ENCODE measurements at places on chromosomes 12 and 14. TPM values are rescaled to one million over a fixed set of nuclear protein-coding genes. Genes with fewer than 3 reads are reported as not detected.

Gene ZNF26
- polyA plus RNA-seq: 4.5 TPM

Gene GALNT9
- polyA plus RNA-seq: 0.04 TPM

Gene DLGAP5
- 9.0 TPM for polyA plus RNA-seq

Gene B3GNT4
- 0.12 TPM for polyA plus RNA-seq

Gene OR4M1
- not detected for polyA plus RNA-seq

Gene FERMT2
- polyA plus RNA-seq: 485 TPM

Gene PPFIA2
- polyA plus RNA-seq: 0.20 TPM

Gene GALNT8
- not detected for polyA plus RNA-seq

Gene METTL17
- 62.7 TPM for polyA plus RNA-seq

Gene MIP
- not detected for polyA plus RNA-seq

Gene ANO2
- polyA plus RNA-seq: not detected

Gene CIROP
- 0.07 TPM for polyA plus RNA-seq

Gene ARL6IP4
- 209 TPM for polyA plus RNA-seq

Gene ANO4
- polyA plus RNA-seq: 7.5 TPM

Gene TPPP2
- polyA plus RNA-seq: not detected

Gene SMIM10L1
- 6.4 TPM for polyA plus RNA-seq

Gene GRIP1
- polyA plus RNA-seq: not detected

Gene RD3L
- polyA plus RNA-seq: not detected

Gene PRKAB1
- 33.8 TPM for polyA plus RNA-seq

Gene ASIC1
- polyA plus RNA-seq: 10.2 TPM

Gene FIGNL2
- polyA plus RNA-seq: 0.26 TPM

Gene GYS2
- not detected for polyA plus RNA-seq

Gene SLC4A8
- 6.6 TPM for polyA plus RNA-seq

Gene LRTM2
- not detected for polyA plus RNA-seq

Gene PTPRQ
- 1.1 TPM for polyA plus RNA-seq

Gene ACSM4
- not detected for polyA plus RNA-seq

Gene NR4A1
- polyA plus RNA-seq: 6.9 TPM

Gene SIX6
- not detected for polyA plus RNA-seq

Gene AVPR1A
- not detected for polyA plus RNA-seq

Gene OR6C2
- polyA plus RNA-seq: not detected

Gene RFLNA
- not detected for polyA plus RNA-seq
